ENCODE measurements at places on chromosomes 12 and 14.

GRCh38 chr14:59576332-59577294 is at the start of gene CCDC175:
Gene CCDC175 (minus strand): TSS chr14:59576812. CDS start chr14:59576775, 37 bp downstream.
- peak; percentile 80 for DNase-seq

GRCh38 chr12:131962069-131962468 is 12.3 kb downstream of the EP400 start:
- no peak for DNase-seq

GRCh38 chr14:85479306-85479705 is 50.6 kb upstream of the FLRT2 start:
- DNase-seq = no peak

DNA sequence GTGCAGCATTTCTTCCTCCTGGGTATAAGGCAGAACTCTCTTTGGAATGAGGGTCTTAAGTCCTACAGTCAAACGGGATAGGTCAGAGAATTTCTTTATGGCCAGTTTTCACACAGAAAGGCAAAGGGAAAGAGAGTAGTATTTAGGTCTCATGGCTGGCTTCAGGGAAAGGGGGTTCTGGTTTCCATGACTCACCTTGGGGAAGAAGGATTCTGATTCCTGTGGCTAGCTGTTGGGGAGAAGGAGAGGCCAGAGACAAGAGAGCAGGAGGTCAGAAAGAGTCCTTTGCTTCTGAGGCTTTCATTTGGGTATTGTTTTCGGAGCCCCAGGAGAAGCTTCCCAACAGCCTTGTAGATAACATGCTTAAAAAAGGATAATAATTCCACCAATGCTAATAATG is 332.5 kb downstream of the NPAS3 start:
- DNase-seq = no peak

DNA sequence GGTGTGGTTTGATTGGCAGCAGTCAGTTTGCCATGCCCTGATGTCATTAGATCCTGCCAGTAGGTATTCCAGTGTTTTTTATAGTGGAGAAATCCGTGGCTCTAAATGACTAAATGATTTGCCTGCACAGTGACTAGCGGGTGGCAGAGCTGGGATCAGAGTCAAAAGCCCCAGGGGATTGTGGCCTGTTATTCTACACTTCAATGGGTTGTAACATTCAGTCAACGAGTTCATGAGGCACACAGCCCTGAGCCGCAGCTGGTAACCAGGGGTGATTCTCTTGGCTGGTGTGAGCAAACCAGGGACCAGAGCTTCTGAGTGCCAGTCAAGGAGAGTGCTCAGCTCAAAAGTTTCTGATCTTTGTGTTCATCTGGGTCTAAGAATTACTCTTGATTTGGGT is 1.8 kb downstream of the MYH6 start:
- no peak for DNase-seq

GRCh38 chr12:31482816-31483215 is 108.1 kb downstream of the DENND5B start:
- no peak for DNase-seq

- no peak for DNase-seq
These were observed 45.8 kb downstream of the SINHCAF start for GRCh38 chr12:31280183-31280582.

- no peak for DNase-seq
These were observed 215.4 kb upstream of the PRICKLE1 start for GRCh38 chr12:42804928-42805327.

GRCh38 chr12:130480887-130481286 is 143.2 kb downstream of the PIWIL1 start:
- DNase-seq = no peak

Measured in KBM-7 (cell line).